Liver (tissue), 10 donors: ENCODE measurements at places on chromosomes 3 and 15. TPM values are rescaled to one million over a fixed set of nuclear protein-coding genes. Genes with fewer than 3 reads are reported as not detected.

Gene TMOD3
- 23.9 TPM for total RNA-seq

Gene PTH1R
- total RNA-seq = 28.4 TPM

Gene IL20RB
- total RNA-seq = 1.3 TPM

Gene ACSBG1
- total RNA-seq = 3.8 TPM

Gene HES1
- total RNA-seq = 5.3 TPM

Gene ST3GAL6
- total RNA-seq = 79.7 TPM

Gene LDHAL6B
- total RNA-seq = not detected

Gene CEP152
- total RNA-seq = 9.7 TPM

Gene FOXB1
- total RNA-seq = not detected

Gene COPB2
- 145 TPM for total RNA-seq

Gene ZBED2
- total RNA-seq = not detected

Gene CCDC39
- total RNA-seq = under 0.01 TPM

Gene CTXN2
- not detected for total RNA-seq

Gene SLC41A3
- 14.2 TPM for total RNA-seq

Gene CHRNB4
- total RNA-seq = not detected

Gene ADAMTS17
- 0.28 TPM for total RNA-seq

Gene GLCE
- 17.5 TPM for total RNA-seq

Gene TNNC1
- total RNA-seq = 0.75 TPM

Gene MASP1
- 83.4 TPM for total RNA-seq

Gene LTF
- total RNA-seq = 0.92 TPM

Gene CMTM8
- 6.4 TPM for total RNA-seq

Gene TMC3
- not detected for total RNA-seq

Gene GNAT1
- not detected for total RNA-seq

Gene TRIM71
- 9.1 TPM for total RNA-seq
